Smooth muscle cell of the coronary artery (primary cell): ENCODE measurements at places on chromosomes 2 and 18. TPM values are rescaled to one million over a fixed set of nuclear protein-coding genes. Genes with fewer than 3 reads are reported as not detected.

LINC00305 gene
- total RNA-seq, result not detected in 2 replicates

ECEL1 gene
- not detected in 2 replicates for total RNA-seq

CD226 gene
- 0.15 and 0.23 TPM in 2 replicates for total RNA-seq

RESP18 gene
- not detected in 2 replicates for total RNA-seq
